ENCODE measurements at places on chromosomes 2 and 18.

DNA sequence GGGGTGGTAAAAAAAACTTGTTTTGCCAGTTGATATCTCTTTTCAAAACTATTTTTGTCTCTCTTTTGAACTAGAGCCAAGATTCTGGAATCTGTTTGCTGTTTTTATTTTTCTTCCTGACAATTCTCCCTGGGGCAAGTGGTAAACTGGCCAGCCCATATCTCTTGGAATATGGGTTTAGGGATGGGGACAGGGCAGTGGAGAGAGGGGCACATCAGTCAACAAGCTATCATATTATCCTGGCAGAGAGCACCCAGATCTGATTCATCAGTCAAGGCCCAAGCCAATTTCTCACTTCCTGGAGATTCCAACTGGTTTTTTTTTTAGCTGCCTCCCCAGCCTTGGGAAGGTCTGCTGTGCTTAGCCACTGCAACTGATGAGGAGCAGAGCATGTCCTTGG lies 52.3 kb downstream of the ARHGAP28 start:
- DNase-seq: no peak

- DNase-seq: no peak
Observed at GRCh38 chr2:202762556-202762955, 109.0 kb downstream of the ICA1L start.

DNA sequence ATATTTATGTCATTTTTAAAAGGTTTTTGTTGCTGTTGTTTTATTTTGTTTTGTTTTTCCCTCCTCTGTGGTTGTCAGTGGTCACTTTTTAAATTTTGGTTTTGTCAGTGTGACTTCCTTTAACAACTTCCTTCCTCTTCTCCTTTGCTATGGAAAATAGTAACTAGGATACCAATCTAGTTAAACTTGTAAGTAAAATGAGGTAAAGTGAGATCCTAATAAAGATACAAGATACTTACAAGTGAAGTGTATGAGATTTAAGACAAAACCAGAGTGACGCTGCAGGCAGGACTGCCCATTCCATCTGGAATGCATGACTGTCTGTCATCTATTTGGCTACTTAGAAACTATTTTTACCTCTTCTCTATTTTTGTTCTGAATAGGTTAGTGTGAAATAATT lies 30.6 kb upstream of the CREB1 start:
- DNase-seq: no peak

GRCh38 chr18:26271917-26272549 lies 45.8 kb downstream of the TAF4B start:
- no peak for DNase-seq

DNA sequence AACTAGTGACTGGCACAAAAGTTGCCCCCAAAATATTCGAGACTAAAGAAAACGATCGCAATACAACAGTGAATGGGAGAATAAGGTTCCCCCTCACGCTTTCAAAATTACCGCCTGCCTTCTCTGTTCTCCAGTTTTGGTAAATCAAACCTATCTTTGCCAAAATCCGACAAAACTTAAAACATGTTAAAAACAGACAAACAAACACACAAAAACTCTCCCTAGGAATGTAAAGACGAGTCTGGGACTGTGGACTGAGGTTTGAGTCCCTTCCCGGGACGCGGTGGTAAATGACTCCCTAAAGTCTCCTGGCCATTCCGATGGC lies 435 bp upstream of the IMPACT start:
- no peak for DNase-seq

DNA sequence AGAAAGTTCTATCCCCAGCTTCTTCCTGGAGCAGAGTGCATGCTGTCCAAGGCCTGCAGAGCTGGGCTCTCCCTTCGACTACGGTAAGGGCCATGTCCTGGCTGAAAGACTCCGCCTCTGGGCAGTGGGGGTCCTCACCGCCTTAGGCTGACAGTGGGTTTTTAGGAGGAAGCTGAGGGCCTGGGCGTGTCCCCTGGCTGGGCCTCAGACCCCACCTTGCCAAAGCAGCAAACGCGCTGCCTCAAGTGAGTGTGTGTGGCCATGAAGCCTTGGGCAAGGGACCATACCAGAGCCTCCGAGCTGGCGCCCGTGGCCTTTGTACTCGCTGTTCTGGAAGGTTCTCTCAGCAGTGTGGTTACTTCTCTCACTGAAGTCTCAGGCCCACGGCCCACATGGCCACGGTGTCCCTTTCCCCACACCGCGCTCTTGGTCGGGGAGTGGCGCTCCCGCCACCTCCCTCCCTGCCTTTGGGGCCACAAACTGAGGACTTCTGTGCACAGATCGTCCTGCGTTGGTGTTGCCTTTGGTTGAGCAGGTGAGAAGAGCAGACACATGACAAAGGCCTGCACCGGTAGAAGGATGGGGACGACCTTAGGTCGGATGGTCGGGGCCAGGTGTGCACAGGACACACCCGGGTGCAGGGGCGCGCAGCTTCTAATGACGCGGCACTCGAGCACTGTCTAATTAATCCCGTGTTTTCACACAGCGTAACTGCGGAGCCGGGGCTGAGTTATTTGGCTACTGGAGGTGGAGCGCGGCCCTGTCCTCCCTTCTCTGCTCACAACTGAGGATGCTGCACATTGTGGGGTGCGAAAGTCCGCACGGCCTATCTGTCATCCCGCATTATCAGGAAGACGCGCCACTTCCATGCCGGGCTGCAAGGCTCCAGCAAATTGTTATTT lies 121.6 kb downstream of the PTGR3 start:
- DNase-seq: no peak

DNA sequence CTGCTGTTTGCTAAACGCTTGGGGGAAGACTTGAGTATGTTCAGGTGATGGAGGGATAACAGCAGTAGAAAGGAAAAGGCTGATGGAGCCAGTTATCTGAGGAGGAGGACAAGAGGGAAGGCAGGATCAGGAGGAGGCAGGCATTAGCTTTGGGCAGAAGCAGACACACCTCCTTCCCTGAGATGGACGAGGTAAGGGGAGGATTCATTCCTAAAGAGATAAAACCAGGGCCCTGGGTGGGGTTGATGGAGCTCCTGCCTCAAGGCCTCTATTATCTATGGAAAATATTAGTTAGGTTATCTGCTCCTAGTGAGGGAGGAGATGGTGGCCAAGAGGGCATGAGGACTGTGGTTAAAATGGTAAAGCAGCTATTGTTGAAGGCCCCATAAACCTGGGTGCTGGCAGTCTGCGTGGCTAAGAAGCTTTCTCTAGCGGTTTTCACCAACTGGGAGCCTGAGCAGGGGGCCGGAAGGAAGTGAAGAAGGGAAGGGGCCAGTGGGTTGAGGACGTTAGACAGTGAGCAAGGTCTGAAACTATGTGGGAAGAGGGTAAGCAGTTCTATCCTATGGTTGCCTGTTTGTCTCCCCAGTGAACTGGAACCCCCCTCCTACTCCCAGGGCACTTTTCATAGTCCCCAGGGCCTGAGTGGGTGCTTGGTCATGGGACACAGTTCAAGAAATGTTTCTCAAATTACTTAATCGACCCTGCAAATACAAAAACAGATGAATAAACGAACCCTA lies 56.6 kb upstream of the HK2 start:
- no peak for DNase-seq

DNA sequence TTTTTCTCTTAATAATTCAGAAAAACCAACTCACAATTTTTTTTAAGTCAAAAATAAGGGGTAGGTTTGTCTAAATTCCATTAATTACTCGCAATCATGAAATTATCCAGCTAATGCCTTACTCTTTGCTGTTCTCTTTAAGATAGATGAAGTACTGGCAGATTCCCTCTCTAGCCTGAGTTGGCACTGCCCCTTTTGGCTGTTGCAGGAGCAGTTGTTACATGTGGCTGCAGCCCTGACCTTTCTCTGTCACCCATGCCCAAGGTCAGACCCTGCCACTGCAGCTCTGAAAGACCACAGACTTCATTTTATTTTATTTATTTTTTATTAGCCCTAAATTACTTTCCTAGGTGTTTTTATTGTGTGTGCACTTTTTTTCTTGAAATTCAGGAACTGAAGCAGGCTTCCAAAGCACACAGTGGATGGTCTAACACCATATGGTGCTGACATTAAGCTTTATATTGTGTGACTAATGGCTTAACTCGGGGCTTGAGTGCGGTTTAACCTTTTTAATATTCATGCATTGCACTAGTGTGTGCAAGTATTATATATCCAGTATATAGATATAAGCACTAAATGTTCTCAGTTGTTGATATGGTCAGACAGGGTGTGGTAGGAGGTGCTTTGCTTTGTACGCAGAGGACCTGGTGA lies 313.0 kb downstream of the CDH2 start:
- DNase-seq: peak; percentile 78

DNA sequence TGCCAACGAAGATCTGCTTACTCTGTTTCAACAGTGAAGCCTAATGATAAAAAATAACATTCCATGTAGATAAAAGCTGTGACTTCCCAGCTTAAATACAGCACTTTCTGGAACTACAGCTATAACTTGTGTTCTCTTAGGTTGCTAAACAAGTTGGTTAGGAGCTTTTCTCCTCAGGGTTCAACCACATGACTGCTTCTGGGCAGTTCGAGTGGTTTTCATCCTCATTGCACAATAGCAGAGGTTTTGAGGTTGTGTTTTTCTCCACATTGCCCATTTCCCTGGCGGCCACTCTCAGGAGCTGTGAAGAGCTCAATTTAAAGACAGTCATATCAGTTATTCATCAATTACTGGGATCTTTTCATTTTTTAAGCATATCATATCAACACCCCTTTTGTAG lies 102.2 kb upstream of the CYP1B1 start:
- DNase-seq: no peak

DNA sequence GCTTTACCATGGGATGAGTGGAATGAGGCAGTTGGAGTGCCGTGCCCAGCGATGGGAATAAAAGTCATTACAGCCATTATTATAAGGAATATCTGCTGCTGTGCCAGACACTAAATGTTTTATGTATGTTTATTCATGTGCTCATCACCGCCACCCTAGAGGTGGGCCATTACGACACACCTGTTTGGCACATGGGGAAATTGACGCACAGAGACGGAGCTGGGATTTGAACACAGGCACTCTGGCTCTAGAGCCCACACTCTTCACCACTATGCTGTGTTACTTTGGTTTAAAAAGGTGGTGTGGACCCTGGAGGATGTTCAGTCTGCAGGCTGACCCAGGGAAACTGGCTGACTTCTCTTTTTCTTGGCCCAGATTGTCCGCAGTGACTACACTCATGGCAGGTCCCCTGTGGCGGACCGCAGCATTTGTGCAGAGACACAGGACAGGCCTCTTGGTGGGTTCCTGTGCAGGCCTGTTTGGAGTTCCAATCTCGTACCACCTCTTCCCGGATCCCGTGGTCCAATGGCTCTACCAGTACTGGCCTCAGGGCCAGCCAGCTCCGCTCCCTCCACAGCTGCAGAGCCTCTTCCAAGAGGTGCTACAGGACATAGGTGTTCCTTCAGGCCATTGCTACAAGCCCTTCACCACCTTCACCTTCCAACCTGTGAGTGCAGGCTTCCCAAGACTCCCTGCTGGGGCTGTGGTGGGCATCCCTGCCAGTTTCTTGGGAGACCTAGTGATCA lies 1.6 kb downstream of the TMEM177 start:
- DNase-seq: no peak

- no peak for DNase-seq
Observed at GRCh38 chr2:3280683-3281520, 96.7 kb downstream of the EIPR1 start.

GRCh38 chr2:195651046-195651445 lies 6.0 kb upstream of the SLC39A10 start:
- DNase-seq: no peak

DNA sequence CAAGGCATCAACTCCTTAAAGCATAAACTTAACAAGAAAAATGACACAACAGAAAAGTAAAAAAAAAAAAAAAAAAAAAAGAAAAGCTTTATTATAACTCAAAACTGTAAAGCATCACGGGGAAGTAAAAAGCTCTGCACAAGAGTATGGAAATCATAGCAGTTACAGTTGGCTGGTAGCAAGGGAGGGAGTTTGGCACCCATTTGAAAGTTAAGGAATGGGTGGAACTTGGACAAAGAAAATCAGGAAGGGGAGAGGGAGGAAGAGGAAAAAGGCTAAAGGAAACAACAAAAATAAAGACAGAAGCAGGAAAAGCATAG lies 8.6 kb downstream of the KLF7 start:
- no peak for DNase-seq

DNA sequence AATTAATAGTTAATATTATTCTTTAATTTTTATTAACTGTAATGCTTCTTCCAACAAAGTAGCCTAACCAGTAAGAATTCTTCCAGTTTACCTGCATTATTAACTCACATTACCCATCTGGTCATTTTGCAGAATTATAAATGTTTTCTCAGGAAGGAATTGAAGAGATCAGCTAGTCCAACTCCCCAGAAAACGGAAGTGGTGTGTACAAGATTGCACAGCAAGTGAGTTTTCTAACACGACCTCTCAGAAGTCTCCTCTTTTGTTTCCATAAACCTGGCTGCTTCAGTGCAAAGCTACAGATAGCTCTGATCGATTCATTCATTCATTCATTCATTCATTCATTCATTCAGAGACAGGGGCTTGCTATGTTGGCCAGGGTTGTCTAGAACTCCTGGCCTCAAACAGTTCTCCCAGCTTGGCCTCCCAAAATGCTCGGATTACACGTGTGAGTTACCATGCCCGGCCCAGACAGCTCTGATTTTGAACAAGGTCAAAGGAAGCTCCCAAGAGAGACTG lies 128.8 kb upstream of the REV1 start:
- DNase-seq: no peak

DNA sequence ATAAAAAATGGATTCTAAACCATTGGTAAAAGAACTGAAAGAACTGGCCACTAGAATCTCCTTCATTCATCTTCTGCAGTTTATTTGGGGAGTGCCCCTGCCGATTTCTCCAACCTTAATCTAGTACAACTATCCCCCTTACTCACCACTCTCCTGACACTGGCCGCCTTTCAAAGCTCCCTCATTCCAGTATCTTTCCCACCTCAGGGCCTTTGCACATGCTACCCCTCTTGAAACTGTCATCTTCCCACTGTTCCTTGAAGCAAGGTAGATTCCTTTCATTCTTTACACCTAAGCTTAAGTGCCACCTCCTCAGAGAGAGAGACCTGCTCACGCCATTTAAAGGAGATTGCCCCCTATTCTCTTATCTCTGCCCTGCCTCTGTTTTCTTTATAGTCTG lies 147.9 kb downstream of the MCFD2 start:
- DNase-seq: no peak

GRCh38 chr2:64005707-64006356 lies 13.4 kb downstream of the VPS54 start:
- DNase-seq: no peak

DNA sequence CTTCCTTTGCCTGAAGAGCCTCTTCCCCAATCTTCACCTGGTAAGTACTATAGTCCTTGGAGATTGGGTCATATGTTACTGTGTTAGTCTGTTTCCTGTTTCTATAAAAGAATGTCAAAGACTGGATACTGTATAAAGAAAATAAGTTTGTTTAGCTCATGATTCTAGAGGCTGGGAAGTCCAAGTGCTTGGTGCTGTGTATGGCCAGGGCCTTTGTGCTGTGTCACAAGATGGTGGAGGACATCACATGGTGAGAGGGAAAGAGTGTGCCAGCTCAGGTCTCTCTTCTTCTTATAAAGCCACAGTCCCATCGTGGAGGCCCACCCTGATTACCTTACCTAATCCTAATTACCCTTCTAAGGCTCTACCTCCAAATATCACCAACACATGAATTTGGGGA lies 20.9 kb downstream of the ARHGAP28 start:
- DNase-seq: no peak

All from NCI-H524 treated with DMSO at 0.1 percent for 48 hours (cell line).